Progenitor cell of endocrine pancreas (in vitro differentiated cells): ENCODE measurements at places on chromosomes 12 and 14.

DNA sequence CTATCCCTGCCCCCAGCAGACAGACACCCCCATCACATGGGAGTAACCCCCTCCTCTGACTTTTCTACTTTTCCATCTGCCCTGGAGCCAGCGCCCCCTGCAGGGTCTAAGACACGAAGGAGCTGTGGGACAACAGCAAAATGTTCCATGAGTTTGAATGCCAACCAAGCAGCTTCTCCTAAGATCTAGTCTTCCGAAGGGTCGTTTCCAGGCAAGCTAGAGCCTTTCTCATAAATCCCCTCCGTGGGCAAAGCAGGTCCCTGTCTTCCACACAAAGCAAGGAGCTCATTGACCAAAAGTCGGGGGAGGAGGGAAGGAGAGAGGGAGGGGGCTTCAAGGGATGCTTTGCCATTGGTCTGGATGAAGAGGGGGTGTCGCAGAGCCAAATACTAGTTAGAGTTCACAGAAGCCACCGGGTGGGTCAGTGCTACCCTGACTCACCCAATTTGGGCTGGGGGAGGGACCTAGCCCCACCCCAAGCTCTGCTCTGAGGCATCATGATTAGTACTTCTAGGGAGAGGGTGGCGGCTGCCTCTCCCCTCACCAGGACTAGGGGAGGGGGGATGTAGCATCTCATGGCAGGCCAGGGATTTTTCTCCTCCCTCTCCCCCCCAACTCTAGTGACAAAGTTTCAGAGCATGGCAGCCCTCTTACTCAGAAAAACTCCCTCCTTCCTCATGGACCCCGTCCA, 1.6 kb downstream of the MSI1 start:
- DNase-seq, result no peak

- DNase-seq, result no peak
These were observed 23.8 kb downstream of the VPS37B start for GRCh38 chr12:122871851-122872780.

DNA sequence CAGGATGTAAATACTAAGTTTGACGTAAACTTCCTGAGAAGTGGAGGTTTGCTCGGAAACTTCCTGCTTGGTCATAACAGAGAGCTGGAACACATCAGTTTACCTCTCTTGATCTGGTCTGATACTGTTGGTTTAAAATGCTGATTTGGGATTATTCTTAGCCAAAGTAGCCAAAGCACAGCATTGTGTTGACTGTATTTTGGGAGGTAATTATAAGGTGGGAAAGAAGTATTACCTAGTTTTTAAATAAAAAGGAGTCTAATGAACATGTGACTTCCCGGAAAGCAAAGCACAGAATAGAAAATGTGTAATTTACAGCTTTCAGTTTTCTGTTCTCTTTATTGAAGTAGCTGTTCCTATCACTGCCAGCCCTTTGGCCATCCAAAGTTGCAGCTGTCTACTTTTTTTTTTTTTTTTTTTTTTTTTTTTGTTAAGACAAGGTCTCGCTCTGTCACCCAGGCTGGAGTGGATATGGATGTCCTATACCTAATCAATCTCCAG, 52.2 kb upstream of the SRP54 start:
- no peak for DNase-seq

DNA sequence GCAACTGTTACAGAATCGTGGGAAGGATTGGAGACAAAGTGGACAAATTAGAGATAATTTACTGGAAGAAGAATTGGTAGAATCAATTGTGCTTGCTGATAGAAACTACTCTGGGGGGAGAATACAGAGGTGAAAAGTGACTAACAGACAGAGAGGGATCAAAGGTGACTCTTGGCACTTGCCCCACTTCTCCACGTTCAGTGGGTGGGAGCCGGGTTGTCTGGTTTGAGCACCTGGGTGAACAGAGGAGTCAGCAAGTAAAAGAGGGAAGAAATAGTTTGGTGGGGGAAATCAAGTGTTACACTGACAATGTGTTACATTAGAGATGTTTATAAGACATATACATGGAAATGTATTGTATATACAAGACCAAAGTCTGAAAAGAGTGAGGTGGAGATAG, 69.1 kb downstream of the PPP2R5E start:
- DNase-seq, result no peak

DNA sequence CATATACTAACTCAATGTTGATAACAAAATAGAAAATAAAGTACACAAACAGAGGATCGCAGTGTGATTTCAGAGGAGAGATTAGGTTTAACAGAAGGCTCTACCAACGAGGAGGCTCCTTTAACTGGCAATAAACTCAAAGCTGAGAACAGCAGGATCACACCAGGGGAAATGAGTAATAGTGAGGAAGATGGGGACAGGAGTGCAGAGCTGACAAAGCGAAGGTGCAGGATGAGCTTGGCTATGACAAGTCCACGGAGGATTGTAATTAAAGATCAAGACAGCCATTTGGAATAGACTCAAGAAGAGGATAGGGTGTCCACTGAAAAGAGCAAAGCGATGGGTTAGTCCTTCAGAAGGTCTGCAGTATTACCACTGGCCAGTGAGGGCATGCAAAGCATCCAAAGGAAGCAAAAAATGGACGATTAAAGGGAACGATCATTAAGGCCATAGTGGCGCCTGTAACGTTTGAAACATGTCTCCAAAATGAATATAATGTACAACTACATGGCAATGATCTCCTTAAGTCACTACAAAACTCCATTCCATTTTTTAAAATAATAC, 85.3 kb downstream of the GRIN2B start:
- DNase-seq, result no peak

- no peak for DNase-seq
These were observed 19.9 kb upstream of the NEDD1 start for GRCh38 chr12:96886998-96887677.

- DNase-seq, result no peak
These were observed 24.5 kb upstream of the BCL11B start for GRCh38 chr14:99296517-99296916.

DNA sequence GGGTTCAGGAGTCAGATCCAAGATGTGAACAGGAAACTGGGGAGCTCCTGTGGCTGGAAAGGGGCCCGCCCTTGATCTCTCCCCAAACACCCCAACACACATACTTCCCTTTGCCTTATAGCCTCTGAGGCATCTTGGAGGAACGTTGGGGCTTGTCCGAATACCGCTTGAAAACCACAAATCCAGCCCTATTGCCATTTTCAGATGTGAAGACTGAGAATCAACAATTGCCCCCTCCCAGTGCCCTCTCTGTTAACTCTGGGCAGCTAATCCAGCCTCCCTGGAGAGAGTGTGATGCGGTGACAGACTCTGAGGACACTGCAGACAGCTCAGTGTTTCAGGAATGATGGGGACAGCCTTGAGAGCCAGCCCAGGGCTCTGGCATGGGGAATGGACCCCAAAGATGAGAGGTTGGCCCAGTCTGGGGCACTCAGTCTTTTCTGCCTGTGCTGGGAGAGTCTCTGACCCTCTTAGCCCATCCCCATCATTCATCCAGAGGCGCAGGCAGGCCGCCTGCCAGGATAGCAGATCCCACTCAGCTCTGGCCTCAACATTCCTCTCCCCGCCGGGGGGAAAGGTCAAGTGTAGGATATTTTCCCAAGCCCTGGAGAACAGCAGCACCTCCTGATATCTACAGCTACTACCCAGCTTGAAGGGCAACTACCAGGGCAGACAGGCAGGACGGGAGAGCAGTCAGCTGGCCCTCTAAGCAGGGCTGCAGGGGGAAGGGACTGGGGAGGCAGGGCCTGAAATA, 24.6 kb upstream of the LTBP2 start:
- DNase-seq, result no peak

DNA sequence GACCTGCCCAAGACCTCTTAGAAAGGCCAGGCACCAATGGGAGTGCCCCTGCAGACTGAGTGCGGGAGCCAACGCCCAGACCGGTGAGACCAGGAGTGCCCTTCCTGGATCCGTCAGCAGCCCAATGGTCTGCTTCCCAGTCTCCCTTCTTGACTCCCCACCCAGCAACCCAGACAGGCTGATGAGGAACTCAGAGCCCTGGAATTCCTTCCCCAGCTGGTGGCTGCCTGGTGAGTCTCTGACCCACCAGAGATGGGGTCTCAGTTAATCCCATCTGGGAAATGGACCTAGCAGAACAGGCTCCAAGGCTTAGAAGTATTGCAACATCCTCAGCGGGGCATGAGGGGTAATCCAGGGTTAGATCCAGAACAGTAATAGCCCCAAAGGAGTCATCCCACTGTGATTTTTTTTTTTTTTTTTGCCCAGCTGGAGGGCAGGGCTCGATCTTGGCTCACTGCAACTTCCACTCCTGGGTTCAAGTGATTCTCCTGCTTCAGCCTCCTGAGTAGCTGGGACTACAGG, 1.5 kb upstream of the RASAL1 start:
- no peak for DNase-seq

GRCh38 chr12:21962236-21962635, 21.0 kb upstream of the ABCC9 start:
- no peak for DNase-seq

GRCh38 chr14:34966413-34966812, 16.4 kb upstream of the SRP54 start:
- DNase-seq, result no peak

- DNase-seq, result no peak
These were observed 122.2 kb upstream of the IGF1 start for GRCh38 chr12:102602521-102602920.

GRCh38 chr12:127429551-127430285, 837.3 kb upstream of the TMEM132C start:
- no peak for DNase-seq

DNA sequence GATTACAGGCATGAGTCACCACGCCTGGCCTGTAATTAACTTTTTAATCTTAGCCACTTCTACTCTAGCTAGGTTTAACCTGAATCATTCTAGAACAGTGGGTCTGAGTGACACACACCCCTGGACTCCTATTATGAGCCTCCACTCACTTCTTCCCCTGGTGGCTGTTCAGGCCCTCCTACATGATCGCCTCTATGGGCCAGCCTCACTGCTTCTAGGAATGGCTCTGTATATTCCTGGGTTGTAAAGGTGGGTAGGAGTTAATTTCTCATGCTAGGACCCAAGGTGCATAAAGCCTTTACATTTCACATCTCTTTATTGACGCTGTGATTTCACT, 8.0 kb upstream of the RNU6-8 start:
- no peak for DNase-seq

DNA sequence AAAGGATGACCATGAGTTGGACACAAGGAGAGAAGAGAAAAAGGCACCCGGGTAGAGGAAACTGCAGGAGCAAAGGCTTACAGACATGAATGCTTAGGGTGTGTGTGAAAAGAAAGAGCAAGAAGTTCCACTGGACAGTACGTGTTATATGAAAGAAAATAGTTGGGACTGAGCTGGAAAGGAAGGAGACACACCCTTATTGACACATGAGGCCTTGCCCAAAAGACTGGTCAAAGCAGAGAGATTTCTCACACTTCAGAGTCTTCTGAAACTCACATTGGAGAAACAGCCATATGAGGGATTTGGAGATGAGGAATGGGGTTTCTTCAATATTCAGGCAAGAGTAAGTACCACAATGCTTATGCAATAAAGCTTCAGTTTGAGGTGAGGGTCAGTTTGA, 56.0 kb downstream of the TTC9 start:
- no peak for DNase-seq

DNA sequence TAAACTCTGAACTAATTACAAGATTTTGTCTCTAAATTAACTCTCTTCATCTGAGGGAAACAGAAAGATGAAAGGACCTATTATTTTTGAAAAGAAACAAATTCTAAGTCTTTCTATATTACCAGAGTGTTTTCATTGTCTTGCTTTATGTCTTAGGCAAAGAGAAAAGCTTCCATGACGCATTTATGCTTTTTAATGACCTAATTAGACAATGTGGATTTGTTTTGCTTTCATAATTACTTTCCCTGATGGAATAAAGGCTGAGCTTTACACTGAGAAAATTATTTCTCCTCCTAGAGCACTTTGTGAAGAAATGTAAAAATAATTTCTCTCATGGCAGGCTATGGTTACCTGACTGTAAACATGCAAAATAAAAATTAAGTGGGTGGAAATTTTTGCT, 138.0 kb upstream of the SLCO1C1 start:
- no peak for DNase-seq

DNA sequence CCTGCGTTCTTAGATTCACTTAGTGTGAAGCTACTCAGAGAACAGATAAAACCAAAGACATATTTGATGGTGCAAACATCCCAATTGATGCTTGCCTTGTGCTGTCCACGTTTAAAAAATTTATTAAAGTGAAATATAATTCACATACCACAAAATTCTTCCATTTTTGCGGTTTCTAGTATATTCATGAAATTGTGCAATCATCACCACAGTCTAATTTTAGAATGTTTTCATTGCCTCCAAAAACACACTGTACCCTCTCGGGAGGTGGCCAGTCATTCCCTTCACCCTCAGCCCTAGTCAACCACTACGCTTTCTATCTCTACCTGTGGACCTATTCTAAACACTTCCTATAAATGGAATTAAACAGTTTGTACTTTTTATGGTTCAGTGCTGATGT, 1109.2 kb downstream of the FLRT2 start:
- no peak for DNase-seq
